ENCODE measurements at places on chromosomes 2 and 18. TPM values are rescaled to one million over a fixed set of nuclear protein-coding genes. Genes with fewer than 3 reads are reported as not detected.

Gene ARHGAP25
- 0.14 TPM for total RNA-seq

Gene SERPINB3
- total RNA-seq, result not detected

Gene TNP1
- total RNA-seq, result not detected

Gene RABL2A
- total RNA-seq, result 7.7 TPM

Gene ALLC
- total RNA-seq, result not detected

Gene C2orf68
- 14.9 TPM for total RNA-seq

Gene NEURL3
- total RNA-seq, result not detected

Gene CDK15
- 6.6 TPM for total RNA-seq

Gene KCNIP3
- total RNA-seq, result 0.57 TPM

Gene IL36RN
- 0.09 TPM for total RNA-seq

Gene KATNAL2
- 3.6 TPM for total RNA-seq

Gene SERPINB4
- total RNA-seq, result 0.14 TPM

Gene RAD51AP2
- not detected for total RNA-seq

Gene SLC23A3
- 2.4 TPM for total RNA-seq

Gene ANKRD53
- total RNA-seq, result 0.37 TPM

Gene FEV
- not detected for total RNA-seq

Gene MLPH
- total RNA-seq, result 12.2 TPM

Gene ASB18
- total RNA-seq, result not detected

Gene CIB4
- not detected for total RNA-seq

Gene CHRND
- not detected for total RNA-seq

Gene ME2
- 30.6 TPM for total RNA-seq

Gene CNTNAP5
- not detected for total RNA-seq

Gene NAT8
- total RNA-seq, result not detected

Gene LINC00305
- not detected for total RNA-seq

Gene SGPP2
- not detected for total RNA-seq

Gene MAT2A
- 84.9 TPM for total RNA-seq

Gene PARD6G
- 2.8 TPM for total RNA-seq

Gene MYO5B
- total RNA-seq, result 0.18 TPM

Gene APOB
- under 0.01 TPM for total RNA-seq

Gene DQX1
- not detected for total RNA-seq

Gene UGT1A10
- total RNA-seq, result 0.83 TPM

Gene CFAP221
- not detected for total RNA-seq

Gene INHA
- total RNA-seq, result 0.46 TPM

Gene NT5C1B
- total RNA-seq, result not detected

Gene HOXD13
- total RNA-seq, result 0.09 TPM

Gene LRRC30
- total RNA-seq, result not detected

Gene SPAST
- total RNA-seq, result 20.1 TPM

Gene PLB1
- total RNA-seq, result 1.4 TPM

Gene PID1
- 28.3 TPM for total RNA-seq

Gene CCDC74A
- 11.5 TPM for total RNA-seq

Gene PASK
- total RNA-seq, result 1.3 TPM

Gene CNDP1
- not detected for total RNA-seq

Gene PDCD1
- not detected for total RNA-seq

Gene SERPINB11
- total RNA-seq, result not detected

Gene RAB6C
- not detected for total RNA-seq

Gene AFF3
- 0.71 TPM for total RNA-seq

Gene SPDYA
- total RNA-seq, result 0.71 TPM

Gene ZNF2
- total RNA-seq, result 9.8 TPM

Gene G6PC2
- not detected for total RNA-seq

Gene FRZB
- total RNA-seq, result 0.09 TPM

Gene COQ10B
- 44.9 TPM for total RNA-seq

Gene WBP1
- total RNA-seq, result 70.0 TPM

Gene MFSD2B
- 0.28 TPM for total RNA-seq

Gene REG3G
- total RNA-seq, result not detected

Gene FOXD4L1
- total RNA-seq, result 0.09 TPM

Gene AOX1
- total RNA-seq, result 23.2 TPM

Gene ERBB4
- total RNA-seq, result not detected

All from smooth muscle cell of bladder (primary cell).